ENCODE measurements at places on chromosomes 1 and 21.

- DNase-seq, result peak; percentile 13
Measured at GRCh38 chr1:9538669-9539164, 548 bp upstream of the SLC25A33 start.

DNA sequence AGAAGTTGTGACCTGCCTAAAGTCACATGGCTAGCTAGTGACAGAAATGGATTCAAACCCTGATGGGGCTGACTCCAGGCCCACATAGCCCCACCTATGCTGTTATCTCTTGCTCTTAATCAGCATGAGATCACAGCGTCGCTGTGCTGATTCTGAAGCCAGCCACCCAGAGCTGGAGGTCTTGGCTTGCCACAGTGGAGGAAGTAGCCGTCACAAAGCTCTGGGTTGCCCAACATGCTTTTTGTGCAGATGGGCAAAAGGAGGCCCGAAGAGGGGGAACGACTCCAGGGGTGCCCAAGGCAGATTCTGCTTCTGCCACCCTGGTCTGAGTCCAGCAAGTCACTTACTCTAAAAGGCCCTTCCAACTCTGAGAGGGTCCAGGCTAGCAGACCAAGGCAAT, 14.7 kb upstream of the MFSD2A start:
- no peak for DNase-seq

GRCh38 chr1:235851939-235852338, 14.8 kb downstream of the LYST start:
- DNase-seq, result no peak

GRCh38 chr1:203609979-203610493, 16.6 kb upstream of the ATP2B4 start:
- no peak for DNase-seq

DNA sequence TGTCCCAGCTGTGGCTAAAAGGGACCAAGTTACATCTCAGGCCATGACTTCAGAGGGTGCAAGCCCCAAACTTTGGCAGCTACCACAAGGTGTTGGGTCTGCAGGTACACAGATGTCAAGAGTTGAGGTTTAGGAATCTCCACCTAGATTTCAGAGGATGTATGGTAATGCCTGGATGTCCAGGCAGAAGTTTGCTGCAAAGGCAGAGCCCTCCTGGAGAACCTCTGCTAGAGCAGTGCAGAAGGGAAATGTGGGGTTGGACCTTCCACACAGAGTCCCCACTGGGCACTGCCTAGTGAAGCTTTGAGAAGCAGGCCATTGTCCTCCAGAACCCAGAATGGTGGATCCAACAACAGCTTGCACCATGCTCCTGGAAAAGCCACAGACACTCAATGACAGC, 10.1 kb upstream of the PHGDH start:
- DNase-seq, result no peak

GRCh38 chr1:52426371-52426770, 22.0 kb downstream of the PRPF38A start:
- no peak for DNase-seq

DNA sequence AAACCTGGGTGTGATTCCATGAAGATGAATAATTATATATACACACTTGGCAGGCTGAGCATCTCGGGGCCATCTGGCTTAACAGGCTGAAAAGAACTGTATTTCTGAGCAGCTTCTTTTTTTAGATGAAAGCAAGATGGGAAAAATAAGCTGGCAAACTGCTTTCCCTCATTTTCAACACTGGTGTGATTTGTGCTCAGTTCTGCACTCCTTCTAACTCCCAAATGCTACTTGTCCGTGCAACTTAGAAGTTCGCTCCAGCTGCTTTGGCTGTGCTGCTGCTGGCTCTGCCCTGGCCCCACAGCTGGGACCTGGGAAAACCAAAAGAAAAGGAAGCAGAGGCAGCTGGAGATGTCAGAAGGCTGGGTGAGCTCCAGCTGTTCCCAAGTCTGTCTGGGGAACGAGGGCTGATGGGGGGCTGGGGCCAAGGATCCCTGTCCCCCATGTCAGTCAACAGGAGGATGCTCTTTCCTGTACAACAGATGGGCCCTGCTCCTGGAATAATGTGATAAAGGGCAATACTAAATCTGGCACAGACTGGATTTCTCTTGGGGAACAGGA, 44.9 kb downstream of the PAFAH2 start:
- no peak for DNase-seq

DNA sequence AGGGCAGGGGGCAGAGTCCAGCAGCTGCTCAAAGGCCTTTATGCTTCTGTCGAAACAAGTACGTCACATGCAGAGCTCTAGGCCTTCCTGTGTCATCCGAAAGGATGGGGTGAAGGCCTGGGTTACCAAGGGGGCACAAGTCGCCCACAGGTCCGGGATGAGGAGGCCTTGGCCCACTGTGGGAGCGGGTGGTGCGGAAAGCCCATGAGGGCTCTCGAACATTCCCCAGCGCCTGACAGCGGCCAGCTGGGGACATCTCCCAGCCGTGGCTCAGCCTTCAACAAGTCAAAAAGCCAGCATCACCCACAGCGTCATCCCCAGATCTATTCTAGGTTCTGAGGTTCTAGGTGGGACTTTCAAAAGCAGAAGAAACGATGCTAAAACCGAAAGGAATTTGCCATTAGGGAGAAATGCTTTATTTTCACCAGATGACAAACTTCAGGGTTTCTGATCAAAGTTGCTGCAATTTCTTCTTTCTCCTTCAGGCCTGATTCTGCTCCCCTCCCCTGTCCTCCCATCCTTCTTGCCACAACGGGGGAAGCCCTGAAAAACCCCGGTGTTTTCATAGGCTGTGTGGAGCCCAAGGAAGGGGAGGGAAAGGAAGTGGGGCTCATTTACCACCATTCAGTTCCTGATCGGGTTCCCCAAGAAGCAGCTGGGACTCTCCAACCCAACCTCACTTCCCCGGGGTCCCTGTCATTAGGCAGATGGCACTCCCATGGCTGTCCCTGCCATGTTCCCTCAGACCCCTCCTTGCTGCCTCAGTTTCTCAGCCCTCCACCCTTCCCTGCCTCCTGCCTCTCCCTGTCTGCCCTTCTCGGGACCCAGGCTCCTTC, 17.6 kb downstream of the GPR137B start:
- no peak for DNase-seq

DNA sequence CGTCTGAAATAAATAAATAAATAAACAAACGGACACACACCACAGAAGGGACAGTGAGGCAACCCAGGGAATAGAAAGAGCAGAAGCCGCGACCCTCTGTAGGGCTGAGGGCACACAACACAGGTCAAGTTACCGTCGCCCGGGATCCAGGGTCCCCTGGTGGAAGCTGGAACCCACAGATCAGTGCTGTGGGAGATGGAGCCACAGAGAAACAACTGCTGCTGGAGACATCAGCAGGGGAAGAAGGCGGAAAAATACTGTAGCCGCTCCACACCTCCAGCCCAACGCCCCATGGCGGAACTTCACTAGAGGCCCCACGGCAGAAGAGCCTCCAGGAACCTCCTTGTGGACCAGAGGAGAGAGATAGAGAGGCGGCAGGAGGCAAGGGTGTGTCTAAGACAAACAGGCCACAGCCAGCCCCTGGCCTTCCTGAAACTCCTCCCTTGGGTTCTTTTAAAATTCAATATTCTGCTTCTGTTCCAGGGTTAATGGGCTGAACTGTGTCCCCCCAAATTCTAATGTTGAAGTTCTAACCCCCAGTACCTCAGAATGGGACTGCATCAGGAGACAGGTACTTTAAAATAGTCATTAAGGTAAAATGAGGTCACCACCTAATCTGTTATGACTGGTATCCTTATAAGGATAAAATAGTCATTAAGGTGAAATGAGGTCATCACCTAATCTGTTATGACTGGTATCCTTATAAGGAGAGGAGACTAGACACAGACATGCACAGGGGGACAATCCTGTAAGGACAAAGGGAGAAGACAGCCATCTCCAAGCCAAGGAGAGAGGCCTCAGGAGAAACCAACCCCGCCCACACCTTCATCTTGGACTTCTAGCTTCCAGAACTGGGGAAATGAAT, 7.7 kb upstream of the HLCS start:
- no peak for DNase-seq

- no peak for DNase-seq
Measured at GRCh38 chr1:178870944-178871343, at the start of gene ANGPTL1. Gene ANGPTL1, minus strand, starts transcription at chr1:178871077. Its CDS starts 5,301 bp downstream, at chr1:178865776.

GRCh38 chr1:243735457-243735856, 114.6 kb downstream of the AKT3 start:
- DNase-seq, result no peak

GRCh38 chr1:193131266-193131860, 9.5 kb downstream of the CDC73 start:
- DNase-seq, result no peak

- no peak for DNase-seq
Measured at GRCh38 chr1:55259911-55260609, 44.9 kb upstream of the USP24 start.

DNA sequence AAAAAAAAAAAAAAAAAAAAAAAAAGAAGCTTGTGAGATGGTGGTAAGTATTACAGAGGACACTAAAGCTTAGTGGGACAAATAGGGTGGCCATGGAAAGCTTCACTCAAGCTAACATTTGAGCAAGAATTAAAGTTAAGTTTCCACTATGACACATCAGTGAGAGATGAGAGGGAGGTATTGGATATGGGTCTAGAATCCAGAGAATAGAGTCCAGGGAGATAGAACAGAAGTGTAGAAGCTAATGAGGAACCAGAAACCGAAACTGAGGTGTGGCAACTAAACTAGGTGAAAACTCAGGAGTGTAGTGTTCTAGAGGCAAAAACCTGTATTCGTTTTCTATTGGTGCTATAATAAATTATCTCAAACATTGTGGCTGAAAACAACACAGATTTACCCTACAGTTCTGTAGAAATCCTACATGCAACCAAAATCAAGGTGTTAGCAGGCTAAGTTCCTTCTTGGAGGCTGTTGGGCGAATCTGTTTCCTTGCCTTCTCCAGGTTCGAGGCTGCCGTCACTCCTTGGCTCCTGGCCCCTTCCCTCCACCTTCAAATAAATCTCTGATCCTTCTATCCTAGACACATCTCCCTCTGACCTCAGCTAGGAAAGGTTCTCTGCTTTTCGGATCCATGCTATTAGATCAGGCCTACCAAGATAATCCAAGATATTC, 36.2 kb downstream of the PTP4A2 start:
- DNase-seq, result no peak

DNA sequence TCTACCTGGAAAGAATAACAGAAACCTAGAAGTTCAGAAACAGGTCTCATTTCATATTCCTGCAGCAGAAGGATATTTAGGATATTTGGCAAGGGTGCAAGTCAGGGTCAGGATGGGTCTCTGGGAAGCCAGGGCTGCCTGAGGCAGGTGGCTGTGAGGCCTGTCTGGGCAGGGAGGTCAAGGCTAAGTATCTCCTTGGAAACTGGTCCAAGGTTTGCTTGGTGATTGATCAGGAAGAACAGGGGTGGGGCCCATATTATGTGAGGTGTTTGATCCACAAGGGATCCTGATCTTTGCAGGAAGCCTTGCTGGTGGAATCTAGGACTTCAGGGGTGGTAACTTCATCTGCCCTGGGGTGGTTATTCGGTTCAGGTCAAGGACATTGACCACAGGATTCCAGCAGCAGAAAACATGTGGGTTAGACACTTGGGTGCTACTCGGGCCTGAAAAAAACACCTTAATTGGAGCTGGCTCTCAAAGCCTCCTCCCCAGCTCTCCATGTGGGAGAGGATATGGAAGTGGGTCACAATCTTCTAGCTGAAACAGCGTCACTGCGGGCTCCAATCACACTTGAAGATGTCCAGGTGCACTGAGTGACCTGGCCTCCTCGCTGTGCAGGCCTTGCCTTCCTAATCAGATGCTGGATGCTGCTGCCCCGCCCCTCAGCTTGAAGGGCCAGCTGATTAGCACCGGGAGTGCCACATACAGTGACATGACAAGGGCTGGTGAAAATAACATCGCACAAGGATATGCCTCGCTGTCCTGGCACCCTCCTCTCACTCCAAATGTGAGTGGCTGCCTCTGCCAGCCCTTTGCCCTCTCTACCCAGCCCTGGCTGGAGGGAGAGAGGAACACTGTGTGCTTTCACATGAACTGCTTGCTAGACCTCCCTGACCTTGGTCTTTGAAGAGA, 8.7 kb downstream of the CTNNBIP1 start:
- DNase-seq, result no peak

DNA sequence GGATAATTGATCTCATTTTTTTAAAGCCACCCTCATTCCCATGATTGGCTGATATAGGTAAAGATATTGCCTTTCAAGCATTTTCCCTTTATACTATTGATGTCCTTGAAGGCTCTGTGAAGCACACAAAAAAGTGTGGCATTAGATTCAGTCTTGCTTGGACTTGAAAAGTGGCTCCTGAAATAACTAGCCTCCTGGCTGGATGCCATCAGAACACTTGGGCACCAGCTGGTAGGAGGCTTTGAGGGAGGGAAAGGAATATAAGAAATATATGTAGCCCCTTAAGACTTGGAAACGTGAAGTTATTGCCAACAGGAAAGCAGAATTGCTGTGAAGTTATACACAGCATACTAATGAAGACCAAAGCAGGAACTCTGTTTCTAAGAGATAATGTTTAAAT, 14.1 kb downstream of the MTR start:
- no peak for DNase-seq

GRCh38 chr1:230867101-230867902, 1.0 kb downstream of the C1orf198 start:
- DNase-seq, result no peak

- DNase-seq, result no peak
Measured at GRCh38 chr1:232443372-232443771, 186.6 kb downstream of the SIPA1L2 start.

- DNase-seq, result no peak
Measured at GRCh38 chr21:27690426-27690825, 723.5 kb upstream of the ADAMTS5 start.

GRCh38 chr1:247441606-247442005, 16.3 kb downstream of the OR2B11 start:
- no peak for DNase-seq
